ENCODE measurements at places on chromosomes 5 and 9.

GRCh38 chr5:129171194-129171944 lies 76.8 kb downstream of the ISOC1 start:
- DNase-seq = no peak

GRCh38 chr5:179914032-179914755 lies 6.5 kb upstream of the TBC1D9B start:
- no peak for DNase-seq

DNA sequence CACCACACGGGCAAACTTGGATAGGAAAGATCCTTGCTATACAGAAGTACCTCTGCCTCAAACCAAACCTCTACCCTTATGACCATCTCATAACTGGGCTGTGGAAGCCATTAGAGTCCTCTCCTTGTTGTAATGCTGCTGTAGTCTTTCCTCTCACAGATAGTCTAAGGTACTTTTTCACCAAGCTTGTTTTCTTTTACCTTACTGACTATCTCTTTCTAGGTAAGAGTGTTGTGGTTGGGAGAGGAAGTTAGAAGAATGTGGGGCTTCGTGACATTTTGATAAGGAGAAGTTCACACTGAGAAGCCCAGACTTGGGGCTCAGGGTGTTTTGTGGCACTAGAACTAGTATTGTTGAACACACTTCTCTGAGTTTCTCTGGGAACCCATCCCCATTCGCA lies 8.9 kb downstream of the CFAP95 start:
- no peak for DNase-seq

DNA sequence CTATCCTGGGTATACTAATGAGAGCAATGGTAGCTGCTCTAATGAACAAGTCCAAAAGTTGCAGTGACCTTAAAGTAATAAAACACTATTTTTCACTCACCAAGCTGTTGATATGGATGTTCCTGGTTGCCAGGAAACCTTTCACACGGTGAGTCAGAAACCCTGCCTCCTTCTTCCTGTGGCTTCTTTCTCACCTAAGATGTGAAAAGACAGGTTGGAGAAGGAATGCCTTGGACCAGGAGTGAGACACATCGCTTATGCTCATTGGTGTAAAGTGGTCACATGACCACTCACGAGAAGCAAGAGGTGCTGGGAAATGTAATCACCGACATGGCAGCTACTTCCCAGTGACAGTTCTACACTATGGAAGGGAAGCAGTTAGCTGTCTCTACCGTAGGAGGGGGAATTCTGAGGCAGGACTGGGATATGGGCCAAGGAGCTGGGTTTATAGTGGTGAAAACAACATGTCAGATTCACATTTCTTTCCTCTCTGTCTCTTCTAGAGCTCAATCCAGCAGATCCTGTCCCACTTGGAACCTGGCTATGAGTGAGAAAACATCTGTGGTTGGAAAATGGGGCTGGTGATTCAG lies 320.4 kb upstream of the KLF4 start:
- no peak for DNase-seq

- peak; percentile 21 for DNase-seq
Observed at GRCh38 chr9:88322906-88323566, 65.2 kb upstream of the SPIN1 start.

- DNase-seq = no peak
Observed at GRCh38 chr9:23379842-23380241, 446.2 kb downstream of the ELAVL2 start.

GRCh38 chr5:88840495-88840894 lies 42.5 kb downstream of the MEF2C start:
- no peak for DNase-seq

DNA sequence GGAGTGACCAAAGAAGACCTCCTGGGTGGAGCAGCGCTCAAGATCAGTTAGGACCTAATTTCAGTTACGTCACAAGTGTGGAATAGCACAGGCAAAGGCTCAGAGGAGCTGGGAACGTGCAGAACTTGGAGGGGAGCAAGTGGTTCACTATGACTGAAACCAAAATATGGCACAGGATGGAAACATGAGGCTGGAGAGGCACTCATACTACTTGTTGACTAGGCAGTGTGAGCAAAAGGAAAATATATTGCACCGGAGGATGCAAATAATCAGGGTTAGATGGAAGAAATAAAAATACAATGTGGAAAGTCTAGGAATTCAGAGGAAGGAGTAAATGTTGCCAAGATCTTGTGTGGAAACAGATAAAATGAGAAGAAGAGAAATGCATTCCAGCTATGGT lies 148.3 kb downstream of the DCP2 start:
- no peak for DNase-seq

DNA sequence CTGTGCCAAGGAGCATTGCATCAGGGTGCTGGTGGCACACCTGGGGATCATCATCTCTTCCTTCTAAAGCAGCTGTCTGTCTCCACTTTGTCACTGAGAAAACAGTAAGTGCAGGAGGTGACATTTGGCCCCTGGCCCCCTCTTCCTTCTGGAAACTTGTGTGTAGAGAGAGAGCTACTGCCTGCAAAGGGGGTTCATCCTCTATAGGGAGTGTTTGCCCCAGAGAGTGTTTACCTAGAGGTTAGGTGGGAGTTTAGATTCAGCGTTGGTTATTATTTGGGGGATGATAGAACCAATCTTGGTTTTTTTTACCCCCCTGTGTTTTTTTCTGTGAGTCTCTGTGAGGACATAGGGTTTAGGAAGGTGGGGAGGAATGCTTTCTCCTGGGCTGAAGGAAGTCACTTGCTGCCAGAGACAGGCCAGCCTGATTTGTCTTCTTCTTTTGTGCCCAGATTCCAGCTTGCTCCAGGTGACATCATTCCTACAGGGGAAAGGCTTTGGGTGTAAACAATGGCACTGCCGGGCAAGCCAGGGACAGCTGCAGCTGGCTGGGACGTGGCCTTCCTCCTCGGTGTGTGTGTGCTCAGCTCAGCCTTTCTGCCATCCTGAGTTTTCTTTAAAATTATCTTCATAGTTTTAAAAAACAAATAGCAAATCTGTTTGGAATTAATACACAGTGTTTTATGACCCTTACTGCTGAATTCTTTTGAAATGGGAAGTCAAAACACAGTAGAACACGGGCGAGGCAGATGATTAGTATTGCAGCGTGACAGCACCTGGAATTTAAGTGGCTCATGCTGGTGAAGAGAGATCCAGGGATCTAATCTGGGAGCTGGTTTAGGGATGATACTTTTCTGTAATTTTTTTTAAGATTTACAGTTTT lies 24.5 kb downstream of the PRRC2B start:
- DNase-seq = no peak

DNA sequence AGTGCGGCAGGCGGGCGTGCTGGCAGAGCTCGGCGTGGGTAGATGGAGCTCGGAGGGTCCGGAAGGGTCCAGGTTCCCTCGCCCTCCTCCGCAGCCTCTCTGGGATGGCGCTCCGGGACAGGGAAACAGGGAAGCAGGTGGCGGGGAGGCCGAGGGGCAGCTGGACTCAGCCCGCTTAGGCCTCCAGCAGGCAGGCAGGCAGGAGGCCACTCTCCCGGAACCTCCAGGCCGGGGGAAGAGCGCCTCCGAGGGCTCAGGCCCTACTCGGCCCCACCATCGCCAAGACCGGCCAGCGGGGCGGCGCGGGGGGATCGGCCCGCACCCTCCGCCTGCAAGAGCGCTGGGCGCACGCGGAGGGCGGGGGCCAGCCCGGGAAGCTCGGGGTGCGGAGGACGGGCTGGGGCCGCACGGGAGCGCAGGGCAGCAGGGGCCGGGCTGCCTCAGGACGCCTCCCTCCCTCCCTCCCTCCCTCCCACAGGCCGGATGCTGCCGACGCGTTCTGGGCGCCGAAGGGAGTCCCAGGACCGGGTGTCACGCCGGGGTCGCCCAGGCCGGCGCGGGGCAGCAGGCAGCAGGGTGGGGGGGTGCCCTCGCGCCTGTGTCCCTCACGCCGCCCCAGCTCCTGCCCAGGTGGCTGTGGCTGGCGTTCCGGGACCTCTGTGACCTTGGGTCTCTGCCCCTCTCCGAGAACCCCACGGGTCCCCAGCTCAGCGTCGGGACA lies 977 bp downstream of the MGAT4B start:
- DNase-seq = no peak

DNA sequence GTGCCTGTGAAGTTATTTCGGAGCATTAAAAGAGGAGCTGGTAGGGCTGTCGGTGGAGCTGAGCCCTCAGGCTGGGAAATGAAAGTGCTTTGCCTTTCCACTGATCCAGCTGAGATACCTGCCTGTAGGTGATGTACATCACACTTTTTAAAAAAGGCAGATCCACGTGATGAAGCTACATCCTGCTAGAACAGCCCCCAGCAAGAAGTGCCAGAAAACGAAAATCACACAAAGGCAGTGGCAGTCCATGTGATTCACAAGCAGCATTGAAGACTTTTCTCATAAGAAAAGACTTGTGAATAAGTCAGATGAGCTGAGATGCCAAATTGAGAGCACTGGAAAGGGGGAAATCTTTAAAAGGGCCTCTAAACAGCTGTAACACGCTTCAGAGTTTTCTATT lies 765.1 kb downstream of the PTPRD start:
- no peak for DNase-seq

DNA sequence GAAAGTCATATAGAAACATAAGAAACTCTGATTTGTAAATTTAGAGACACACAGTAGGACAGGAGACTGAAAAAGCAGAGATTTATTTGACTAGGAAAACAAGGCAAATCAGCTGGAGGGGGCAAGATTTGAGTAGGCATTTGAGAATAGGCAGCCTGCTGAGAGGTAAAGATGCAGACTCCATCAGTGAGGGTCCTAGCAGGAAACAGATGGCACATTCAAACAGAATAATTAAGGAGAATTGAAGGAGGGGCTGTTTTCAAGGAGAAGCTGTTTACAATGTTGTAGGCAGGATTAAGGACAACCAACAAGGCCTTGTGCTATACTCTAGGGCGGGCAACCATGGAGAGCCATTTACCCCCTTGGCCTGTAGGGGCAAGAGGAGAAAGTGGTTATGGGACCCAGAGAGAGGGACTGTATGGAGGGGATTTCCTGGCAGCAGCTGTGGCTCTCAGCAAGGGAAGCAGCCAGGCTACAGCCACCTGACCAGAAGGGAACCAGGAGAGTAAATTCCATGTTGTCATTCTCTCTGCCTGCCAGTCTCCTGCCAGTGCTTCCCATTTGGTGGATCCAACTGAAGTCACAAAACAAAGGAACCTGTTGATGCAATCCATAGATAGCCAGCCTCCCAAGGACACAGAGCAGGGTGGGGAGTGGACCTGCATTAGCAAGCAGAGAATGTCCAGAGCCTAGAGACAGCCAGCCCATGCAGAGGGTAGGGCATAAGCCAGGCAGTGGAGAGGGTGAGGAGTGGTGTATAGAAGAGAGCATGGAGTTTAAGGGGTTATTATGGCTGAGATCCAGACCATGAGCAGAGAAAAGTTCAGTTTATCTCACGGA lies 38.2 kb downstream of the PAPPA start:
- no peak for DNase-seq

DNA sequence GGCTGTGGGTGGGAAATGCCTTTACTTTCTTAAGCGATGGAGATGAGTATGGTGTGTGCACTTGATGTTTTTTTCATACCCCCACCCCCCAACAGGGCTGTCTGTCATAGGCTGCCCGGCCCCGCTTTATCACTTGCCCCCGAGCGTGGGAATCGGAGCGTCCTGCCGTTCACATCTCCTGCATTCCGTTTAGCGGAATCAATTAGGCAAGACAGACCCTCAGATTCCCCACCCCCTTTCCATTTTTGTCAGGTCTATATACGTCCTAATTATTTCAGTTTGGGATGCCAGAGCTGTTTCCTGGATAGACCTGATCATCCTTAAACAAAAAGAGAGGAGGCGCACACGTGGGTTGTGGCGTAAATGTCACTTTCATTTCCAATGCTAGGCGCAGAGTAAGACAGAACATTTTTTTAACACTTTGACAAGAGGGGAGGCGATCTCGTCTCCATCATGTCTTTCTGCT lies 217.2 kb downstream of the MEF2C start:
- no peak for DNase-seq

DNA sequence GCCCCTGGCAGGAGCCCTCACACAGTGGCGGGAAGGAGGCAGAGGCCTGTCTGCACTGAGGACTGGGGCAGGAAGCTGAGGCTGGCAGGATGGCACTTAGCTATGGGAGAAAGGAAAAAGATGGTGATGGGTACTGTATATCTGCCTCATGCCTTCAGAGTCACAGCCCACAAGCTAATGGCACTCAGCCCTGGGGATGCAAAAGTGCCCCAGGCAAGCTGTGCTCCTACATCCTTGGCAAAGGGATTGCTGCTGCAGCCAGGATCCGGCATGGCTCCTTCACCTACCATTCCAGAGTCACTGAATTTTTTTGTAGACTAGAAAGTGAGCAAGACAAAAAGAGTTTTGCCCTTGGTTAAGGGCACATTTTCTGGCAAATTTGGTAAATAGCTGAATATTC lies 8.7 kb downstream of the ACSL6 start:
- no peak for DNase-seq

GRCh38 chr5:65925044-65925600 lies 1.3 kb upstream of the ERBIN start:
- DNase-seq = peak; percentile 49

DNA sequence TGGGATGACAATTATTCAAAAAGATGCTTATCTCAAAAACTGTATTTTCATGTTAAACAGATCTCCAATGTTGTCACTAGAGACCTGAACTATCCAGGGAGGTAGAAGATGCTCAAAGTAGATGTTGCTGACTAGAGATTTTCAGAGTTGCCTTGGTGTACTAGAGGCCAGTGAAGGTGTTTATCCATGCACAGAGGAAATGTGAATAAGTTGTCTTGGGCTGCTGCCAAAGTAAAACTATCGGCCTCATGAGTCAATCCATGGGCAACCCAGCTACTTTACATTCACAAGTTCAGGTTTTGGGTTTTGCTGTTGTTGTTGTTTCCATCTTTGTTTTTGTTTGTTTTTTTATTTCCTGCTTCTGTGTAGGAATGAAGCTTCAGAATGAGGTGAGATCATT lies 141.1 kb upstream of the RANBP3L start:
- no peak for DNase-seq

- no peak for DNase-seq
Observed at GRCh38 chr5:151224372-151224771, 480 bp upstream of the CCDC69 start.

GRCh38 chr5:165375201-165375600 lies 1869.8 kb downstream of the MAT2B start:
- no peak for DNase-seq

DNA sequence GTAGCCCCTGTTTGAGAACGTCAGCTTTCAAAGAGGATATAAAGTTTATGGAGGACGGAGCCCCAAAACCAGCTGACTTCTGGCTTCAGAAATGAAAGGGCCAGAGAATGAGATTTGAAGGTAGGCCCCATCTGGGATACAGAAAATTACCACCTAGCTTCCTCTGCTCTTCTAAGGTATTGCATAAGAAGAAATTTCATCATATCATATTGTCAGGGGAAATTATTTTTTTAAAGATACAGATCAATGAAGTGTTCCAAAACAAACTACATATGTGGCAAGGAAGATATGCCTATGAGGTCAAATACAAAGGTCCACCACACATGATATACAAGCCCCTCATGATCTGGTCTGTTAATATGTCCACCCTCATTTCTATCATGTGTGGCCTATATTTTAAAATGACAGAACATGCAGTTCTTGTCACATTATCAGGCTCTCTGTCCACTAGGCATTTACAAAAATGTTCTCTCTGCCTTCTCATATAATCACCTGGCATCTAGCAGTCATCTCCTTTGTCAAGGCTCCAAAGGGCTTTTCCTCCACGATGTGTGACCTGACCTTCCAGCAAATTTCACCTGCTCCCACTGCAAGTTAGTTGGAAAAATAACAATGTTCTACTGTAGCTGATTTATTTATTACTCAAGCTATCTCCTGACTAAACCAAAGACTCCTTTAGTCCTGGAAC lies 83.1 kb downstream of the DPYSL3 start:
- DNase-seq = no peak

GRCh38 chr9:124950050-124950718 lies 9.3 kb upstream of the GOLGA1 start:
- no peak for DNase-seq

- DNase-seq = no peak
Observed at GRCh38 chr5:177493795-177494345, 3.5 kb downstream of the PDLIM7 start.

All from stimulated activated CD4-positive, alpha-beta T cell treated with anti-CD3 and anti-CD28 coated beads, Interleukin-12 subunit alpha, Interleukin-12 subunit beta, amount 100 ng/mL, for 48 hours (primary cell).